A549 treated with AZD2906 at 1 μM for 4 hours (cell line): ENCODE measurements at places on chromosomes 1 and 21. TPM values are rescaled to one million over a fixed set of nuclear protein-coding genes. Genes with fewer than 3 reads are reported as not detected.

PCSK9 gene
- total RNA-seq, result 2.0 to 3.3 TPM (median 2.7 TPM) in 5 replicates

KCNT2 gene
- total RNA-seq, result 0.02 to 0.03 TPM (median 0.03 TPM) in 3 of 5 replicates, not detected in the others

RNF223 gene
- total RNA-seq, result 0.21 to 0.30 TPM (median 0.23 TPM) in 5 replicates

ASCL5 gene
- 0.08 to 0.16 TPM (median 0.09 TPM) in 5 replicates for total RNA-seq

DYRK3 gene
- 9.1 to 13.2 TPM (median 9.4 TPM) in 5 replicates for total RNA-seq

RIPPLY3 gene
- 0.33 to 0.67 TPM (median 0.54 TPM) in 5 replicates for total RNA-seq
